ENCODE measurements at places on chromosomes 7 and 10.
A peak's percentile ranks its signal among the peaks of the same experiment; 100 is the strongest.

GRCh38 chr7:84251277-84251781 lies 56.7 kb upstream of the SEMA3A start:
- no peak for DNase-seq

GRCh38 chr7:68438811-68439210 lies 1159.5 kb upstream of the AUTS2 start:
- DNase-seq, result no peak

DNA sequence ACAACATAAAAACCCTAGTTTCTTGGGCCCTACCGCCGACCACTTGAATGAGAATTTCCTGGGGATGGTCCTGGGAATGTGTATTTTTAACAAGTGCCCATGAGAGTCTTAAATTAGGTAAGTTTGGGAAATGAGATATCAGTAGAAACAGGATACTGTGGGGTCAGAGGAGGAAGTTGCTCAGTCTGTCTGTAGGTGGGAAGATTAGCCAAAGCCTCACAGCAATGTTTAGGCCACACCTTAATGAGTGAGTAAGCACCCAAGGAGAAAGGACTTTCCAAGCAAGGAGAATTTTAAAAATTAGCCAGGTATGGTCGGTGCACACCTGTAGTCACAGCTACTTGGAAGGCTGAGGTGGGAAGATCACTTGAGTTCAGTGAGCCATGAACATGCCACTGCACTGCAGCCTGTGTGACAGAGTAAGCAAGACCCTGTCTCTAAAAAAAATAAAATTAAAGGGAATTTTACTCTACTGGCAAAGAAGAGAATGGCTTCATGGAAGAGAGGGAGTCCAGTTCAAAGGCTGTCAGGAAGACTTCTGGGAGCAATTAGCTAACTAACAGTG lies 31.9 kb downstream of the PAPSS2 start:
- peak; percentile 72 for DNase-seq

DNA sequence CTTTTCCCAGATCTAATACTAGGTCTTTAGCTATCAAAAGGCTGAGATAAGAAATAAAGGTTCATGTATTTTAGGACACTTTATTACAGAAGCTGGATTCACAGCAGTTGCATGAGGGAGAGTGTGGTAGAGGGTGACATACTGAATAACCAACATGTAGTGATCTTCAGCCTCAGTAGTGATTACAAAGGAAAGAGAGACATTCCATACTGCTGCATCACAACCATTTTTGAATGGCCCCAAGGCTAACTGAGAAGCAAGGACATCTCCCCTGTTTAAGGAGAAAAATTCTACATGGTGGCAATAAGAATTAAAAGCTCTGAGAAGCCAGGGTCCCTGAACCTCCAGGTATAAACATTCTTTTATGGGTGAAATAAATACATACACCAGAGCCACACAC lies 35.3 kb downstream of the COG5 start:
- DNase-seq, result no peak

- no peak for DNase-seq
Observed at GRCh38 chr7:82760831-82761230, 317.3 kb upstream of the CACNA2D1 start.

- DNase-seq, result no peak
Observed at GRCh38 chr7:29488203-29488970, 75.2 kb upstream of the PRR15 start.

- no peak for DNase-seq
Observed at GRCh38 chr10:123517901-123518300, 148.3 kb upstream of the GPR26 start.
